A549 treated with CORT108297 at 1 μM for 4 hours (cell line): ENCODE measurements at places on chromosomes 13 and 19. TPM values are rescaled to one million over a fixed set of nuclear protein-coding genes. Genes with fewer than 3 reads are reported as not detected.

Gene TMEM255B
- total RNA-seq = 0.55 to 1.0 TPM (median 0.65 TPM) in 5 replicates

Gene SIGLEC8
- not detected in 5 replicates for total RNA-seq

Gene MIER2
- 14.9 to 22.8 TPM (median 21.9 TPM) in 5 replicates for total RNA-seq

Gene TNFRSF19
- 2.8 to 3.6 TPM (median 3.2 TPM) in 5 replicates for total RNA-seq

Gene GNA15
- total RNA-seq = 0.06 to 0.08 TPM (median 0.07 TPM) in 5 replicates

Gene ARL11
- not detected in 5 replicates for total RNA-seq

Gene IL27RA
- 8.5 to 11.7 TPM (median 10.9 TPM) in 5 replicates for total RNA-seq

Gene LSR
- 7.1 to 11.5 TPM (median 10.2 TPM) in 5 replicates for total RNA-seq
